ENCODE measurements at places on chromosomes 1 and 21.
A peak's percentile ranks its signal among the peaks of the same experiment; 100 is the strongest.

DNA sequence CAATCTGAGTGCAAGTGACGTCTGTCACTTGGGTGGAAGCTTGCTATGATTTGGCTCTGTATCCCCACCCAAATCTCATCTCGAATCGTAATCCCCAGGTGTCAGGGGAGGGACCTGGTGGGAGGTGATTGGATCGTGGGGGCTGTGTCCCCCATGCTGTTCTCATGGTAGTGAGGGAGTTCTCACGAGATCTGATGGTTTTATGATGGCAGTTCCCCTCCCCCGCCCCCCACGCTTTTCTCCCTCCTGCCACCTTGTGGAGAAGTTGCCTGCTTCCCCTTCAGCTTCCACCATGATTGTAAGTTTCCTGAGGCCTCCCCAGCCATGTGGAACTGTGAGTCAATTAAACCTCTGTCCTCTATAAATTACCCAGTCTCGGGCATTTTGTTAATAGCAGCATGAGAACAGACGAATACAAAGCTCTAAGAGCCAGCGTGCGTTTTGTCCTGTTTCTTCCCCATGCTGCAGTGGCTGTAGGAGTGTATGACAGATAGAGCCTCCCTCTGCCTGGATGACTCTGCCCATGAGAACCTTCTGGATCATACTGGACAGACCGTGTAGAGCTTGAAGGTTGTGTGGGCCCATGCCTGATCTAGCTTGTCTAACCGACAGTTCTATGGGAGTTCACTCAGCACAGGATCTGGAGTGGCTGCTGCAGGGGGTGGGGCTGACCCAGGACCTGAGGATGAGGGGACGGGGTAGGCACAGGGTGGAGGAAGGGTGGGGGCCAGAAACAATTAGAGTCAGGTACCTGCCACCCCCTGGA is 139.7 kb upstream of the ERRFI1 start:
- no peak for DNase-seq

GRCh38 chr1:154944401-154945159 is 8.1 kb upstream of the PMVK start:
- DNase-seq = no peak

- no peak for DNase-seq
Measured at GRCh38 chr1:206127336-206127735, 10.1 kb upstream of the AVPR1B start.

- peak; percentile 48 for DNase-seq
Measured at GRCh38 chr1:59276439-59276851, 20.4 kb upstream of the FGGY start.

DNA sequence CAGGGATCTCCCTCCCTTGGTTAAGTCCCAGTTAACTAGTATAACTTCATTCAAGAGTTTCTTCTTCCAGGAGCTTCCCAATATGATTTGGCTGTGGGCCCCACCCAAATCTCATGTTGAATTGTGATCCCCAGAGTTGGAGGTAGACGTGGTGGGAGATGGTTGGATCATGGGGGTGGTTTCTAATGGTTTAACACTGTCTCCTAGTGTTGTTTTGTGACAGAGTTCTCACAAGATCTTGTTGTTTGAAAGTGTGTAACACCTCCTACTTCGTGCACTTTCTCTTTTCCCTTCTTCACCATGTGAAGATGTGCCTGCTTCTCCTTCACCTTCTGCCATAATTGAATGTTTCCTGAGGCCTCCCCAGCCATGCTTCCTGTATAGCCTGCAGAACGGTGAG is 251.8 kb upstream of the FGGY start:
- DNase-seq = no peak

DNA sequence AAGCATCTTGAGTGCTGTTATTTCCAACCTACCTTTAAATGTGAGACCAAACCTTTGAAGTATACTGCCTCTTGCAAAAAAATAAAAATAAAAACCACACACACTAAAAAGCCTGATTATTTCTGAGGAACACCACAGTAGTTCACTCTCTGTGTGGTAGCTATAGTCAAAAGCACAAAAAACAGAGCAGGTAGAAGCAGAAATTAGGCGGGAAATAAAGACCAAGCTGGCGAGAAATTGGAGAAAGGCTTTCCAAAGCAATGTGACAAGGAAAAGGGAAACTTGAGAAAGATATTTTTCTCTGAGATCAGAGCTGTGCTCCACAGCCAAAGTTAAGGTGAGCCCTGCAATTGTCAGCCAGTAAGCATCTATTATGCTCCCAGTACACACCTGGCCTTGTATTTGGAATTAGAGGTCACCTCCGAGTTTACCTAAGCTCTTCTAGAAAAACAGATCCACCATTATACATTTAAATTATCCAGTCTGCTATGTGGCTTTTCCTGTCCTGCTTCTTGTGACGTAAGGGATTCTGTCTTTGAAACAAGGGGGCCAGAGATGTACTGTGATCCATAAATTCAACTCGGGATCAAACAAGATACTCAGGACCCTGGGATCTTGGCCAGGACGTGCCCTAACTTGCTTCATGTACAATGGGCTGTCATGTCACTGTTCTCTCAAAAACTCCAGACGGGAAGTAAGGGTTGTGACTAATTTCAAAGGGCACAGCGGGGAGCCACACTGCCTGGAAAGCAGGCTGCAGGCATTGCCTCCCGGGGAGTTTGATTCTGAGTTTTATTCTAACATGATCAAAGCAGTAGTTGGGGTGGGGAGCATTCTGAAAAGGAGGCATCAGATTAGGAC is 39.8 kb upstream of the RAB4A start:
- DNase-seq = peak; percentile 54

DNA sequence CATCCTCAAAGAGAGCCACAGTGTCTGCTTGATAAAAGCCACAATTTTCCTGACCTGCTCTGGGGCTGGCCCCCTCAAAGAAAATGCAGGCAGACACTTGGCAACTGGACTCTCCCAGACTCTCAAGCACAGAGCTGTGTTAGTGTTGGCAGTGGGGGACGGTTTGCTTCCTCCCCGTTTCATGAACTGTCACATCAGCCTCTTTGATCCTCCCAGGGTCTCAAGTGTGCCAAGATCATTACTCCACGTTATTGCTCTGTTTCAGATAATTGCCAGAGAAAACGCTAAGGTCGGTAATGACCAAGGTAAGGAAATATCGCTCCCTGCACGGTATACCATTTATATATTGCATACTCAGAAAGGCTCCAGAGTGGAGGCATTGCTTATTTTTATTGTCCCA is 138.8 kb downstream of the NTMT2 start:
- DNase-seq = no peak

- no peak for DNase-seq
Measured at GRCh38 chr1:162029157-162029556, 5.5 kb upstream of the OLFML2B start.

DNA sequence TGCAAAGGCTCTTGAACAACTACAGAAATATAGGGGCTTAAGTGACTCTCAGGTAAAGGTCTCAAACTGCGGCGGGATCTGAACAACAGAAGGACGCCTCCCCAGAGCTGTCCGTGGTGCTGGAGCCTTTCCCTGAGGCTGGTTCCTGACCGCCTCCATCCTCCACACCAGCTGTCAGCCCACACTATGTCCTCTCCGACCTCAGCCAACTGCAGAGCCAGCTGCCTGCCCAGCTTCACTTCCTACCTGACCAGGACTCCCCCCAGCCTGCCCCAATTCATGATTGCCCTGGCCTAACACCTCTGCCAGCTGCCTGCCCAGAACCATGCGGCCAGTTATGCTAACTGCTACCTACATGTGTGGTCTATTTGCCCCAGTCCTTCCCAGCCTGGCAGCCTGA is 63.6 kb upstream of the ZC3H12A start:
- peak; percentile 6 for DNase-seq

- DNase-seq = no peak
Measured at GRCh38 chr1:223258751-223259198, 105.2 kb downstream of the SUSD4 start.

- no peak for DNase-seq
Measured at GRCh38 chr1:192849442-192849841, 40.6 kb downstream of the RGS2 start.

DNA sequence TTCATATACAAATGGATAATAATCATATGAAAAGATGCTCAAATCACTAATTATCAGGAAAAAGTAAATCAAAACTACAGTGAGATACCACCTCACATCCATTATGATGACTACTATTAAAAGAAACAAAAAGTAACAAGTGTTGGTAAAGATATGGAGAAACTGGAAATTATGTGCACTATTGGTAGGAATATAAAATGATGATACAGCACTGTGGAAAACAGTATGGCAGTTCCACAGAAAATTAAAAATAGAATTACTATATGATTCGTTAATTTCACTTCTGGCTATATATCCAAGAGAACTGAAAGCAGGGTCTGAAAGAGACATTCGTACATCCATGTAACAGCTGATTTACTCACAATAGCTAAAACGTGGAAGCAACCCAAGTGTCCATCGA is 21.1 kb upstream of the ATP1A1 start:
- no peak for DNase-seq

DNA sequence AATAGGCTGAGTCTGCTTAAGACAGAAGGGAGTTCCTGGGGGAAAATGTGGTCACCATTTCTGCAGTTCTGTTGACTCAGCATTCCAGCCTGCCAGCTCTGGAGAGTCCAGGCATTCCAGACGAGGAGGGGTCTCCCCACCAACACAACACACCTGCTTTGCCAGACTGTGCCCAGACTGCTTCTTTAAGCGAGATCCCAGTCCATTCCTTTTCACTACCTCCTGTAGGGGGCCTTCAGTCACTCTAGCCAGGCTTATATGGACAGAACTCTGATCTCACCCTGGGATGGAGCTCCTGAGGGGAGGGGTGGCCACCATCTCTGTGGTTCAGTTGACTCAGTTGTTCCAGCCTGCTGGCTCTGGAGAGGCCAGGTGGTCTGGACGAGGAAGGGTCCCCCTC is 48.5 kb downstream of the UBE2U start:
- no peak for DNase-seq

DNA sequence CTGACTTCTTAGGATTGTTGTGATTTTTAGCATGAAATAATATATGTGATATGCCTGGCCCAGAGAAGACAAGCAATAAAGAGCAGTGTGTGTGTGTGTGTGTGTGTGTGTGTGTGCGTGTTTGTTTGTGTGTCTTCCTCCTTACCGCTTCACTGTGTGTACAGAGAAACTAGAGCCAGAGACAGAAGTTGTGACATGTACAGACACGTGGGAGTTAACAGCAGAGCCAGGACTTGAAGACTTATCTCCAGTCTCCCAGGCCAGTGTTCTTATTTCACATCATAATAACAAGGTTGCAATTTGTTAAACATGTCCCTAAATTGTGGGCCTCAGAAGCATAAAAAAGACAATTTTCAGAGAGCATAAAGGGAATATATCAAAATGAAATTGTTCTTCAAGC is 192.0 kb upstream of the JUN start:
- DNase-seq = no peak

DNA sequence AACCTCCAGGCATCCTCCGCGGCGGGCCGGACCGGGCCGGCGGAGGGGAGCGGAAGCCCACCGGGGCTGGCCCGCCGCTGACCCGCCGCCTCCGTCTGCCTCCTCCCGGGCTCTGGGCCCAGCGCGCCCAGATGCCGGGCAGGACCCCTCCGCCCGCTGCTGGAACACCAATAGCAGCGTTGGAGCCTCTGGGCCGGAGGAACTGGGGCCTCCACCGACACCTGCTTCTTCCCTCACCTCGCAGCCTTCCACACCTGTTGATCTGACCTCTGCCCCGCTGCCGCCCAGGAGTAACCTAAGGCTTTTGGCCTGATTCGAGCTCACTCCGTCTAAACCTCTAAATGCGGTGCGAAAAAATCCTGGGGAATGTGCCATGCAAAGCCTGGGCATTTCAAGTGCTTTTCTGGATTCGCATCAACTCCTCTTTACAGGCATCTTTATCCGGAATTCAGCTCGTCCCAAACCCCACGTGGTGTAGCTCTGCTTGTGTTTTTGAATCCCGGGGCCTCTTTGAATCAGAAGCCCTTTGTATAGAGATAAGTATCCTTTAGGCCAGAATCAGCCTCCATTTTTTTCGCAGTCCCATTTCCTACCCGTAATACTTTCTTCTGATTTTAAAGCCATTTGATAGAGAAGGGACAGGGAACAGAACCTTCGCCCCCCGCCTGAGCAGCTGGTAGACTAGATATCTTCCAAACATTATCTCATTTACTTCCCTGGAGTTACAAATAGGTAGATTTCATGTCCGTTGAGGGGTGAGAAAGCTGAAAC is 680 bp upstream of the CNN3 start:
- DNase-seq = no peak

DNA sequence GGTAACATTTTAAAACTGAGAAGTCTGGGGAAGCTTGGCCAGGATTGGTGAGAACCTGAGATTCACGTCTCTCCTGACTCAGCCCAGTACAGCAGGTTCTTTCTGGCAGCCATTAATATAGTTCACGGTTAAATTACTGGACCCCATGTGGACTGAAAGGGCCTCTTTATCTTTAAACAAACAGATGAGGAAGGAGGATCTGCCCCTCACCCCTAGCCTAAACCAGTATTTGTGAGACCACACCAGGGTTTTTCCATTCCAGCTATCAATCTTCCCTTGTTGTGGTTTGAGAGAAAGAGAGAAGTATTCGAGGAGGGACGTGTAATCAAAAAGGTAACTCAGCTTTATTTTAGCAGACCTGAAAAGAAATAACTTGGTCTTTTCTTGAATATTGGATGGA is 137.1 kb downstream of the PROX1 start:
- DNase-seq = no peak

DNA sequence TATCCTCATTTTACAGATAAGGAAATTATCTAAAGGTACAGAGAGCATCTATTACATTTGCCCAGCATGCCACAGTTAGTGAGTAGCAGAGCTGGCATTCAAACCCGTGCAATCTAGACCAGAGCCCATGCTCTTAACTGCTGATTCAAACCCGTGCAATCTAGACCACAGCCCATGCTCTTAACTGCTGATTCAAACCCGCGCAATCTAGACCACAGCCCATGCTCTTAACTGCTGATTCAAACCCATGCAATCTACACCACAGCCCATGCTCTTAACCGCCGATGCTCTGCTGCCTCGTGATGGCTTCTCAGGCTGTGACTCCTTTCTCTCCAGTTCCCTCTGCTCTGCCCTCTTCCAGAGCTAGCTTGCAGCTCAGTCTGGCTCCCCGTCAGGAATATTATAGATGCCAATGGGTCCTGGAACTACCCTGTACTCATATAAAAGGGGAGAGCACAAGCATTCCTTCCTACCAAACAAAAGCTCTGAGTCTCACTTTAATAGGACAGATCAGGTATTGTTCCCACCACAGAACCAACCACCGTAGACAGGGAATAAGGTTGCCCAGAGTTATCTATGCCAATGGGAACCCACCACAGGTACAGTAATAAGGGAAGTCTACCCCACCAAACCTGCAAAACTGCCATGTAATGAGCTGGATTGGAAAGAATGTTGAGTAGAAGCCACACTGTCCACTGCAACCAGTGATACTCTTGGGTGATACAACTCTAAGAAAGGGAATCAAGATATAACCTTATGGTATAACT is 78.4 kb downstream of the SMYD3 start:
- DNase-seq = no peak

All from kidney capillary endothelial cell (primary cell).